ENCODE measurements at places on chromosomes 12 and 14.

DNA sequence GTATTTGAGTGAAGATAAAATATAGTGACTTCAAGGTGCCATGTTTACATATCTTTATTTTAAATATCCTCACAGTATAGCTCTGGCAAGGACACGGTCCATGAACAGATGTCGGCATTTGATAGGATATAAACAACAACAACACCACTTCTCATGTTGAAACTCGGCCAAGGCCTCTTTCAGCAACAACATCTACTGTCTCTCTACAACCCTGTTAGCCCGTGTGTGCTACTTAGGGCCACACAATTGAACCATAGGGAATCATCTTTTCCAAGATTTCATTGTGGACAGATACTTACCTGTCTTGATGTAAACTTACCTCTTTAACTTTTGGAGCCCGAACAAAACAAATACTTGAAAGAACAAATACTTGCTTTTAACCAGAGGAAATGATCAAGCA is 168.7 kb upstream of the SSTR1 start:
- DNase-seq, result no peak

- no peak for DNase-seq
These were observed 136.8 kb downstream of the KCNH5 start for GRCh38 chr14:62908506-62908905.

GRCh38 chr12:122651520-122652224 is 51.5 kb downstream of the HCAR2 start:
- no peak for DNase-seq

- DNase-seq, result no peak
These were observed 501.6 kb downstream of the EGLN3 start for GRCh38 chr14:33449268-33449667.

DNA sequence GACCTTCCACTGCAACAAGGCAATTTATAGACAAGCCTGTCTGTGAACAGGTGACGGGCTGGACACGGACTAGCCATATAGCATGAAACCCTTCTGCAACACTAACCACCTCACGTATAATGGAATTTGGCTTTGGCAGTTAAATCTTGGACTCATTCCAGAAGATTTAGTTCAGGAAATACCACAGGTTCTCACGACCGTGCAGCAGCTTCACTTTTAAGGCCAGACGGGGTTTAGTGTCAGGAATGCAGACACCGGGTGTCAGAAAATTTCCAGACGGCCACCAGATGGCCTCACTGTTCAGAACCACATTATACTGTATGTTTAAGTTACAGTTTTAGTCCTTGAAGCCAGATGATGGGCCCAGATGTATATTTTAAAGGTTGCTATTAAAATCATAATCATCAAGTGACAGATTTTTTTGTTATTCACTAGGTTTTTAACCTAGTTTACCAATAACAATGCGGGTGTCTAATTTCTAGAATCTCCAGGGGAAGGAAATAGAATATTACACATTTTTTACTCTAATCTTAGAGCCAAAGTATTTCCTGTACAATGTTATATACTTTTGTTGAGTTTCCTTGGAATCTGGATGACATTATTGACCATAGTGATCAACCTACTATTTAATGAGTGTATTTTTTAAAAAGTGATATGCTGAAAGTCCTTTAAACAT is 90.5 kb upstream of the TMPO start:
- peak; percentile 93 for DNase-seq

All from fibroblast of pulmonary artery (primary cell).